Activated T-helper 2 cell treated with anti-CD3 and anti-CD28 coated beads, Interferon-gamma antibody, Interleukin-2, Interleukin-4, amounts not matched to agents 10 μg/mL and 5 μg/mL and 100 μg/mL, durations not matched to agents 14 hours and 24 hours and 36 hours (primary cell): ENCODE measurements at places on chromosomes 11 and 22. TPM values are rescaled to one million over a fixed set of nuclear protein-coding genes. Genes with fewer than 3 reads are reported as not detected.

DNA sequence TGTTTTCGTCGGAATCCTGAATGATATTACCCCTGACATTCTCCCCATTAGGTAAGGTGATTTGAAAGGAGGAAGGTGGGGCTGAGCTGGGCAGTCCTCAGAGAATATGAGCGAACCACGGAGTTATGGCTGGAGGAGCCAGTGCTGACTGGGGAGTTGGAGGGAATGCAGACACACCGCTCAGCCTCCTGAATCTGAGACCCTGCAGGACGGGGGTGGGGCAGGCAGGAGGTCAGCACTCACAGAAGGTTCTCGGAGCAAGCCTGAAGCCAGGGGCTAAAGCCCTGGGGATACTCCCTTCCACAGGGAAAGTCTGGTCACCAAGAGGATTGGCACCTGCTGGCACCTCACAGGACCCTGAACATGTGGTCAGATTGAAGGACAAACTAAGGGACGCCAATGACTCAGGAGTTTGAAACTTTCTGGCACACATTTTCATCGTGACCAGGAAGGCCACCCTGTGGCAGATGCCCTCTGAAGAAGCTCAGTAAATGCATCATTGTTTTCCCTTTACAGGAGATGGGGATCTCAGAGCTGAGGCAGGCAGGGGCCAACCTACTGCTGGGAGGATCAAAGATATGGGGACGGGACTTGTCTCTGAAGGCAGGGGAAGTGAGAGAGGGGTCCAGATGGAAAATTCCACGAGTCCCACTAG, 26.9 kb upstream of the FCHSD2 start:
- DNase-seq = no peak

- DNase-seq = no peak
Observed at GRCh38 chr11:123718469-123718868, 23.0 kb downstream of the ZNF202 start.

DNA sequence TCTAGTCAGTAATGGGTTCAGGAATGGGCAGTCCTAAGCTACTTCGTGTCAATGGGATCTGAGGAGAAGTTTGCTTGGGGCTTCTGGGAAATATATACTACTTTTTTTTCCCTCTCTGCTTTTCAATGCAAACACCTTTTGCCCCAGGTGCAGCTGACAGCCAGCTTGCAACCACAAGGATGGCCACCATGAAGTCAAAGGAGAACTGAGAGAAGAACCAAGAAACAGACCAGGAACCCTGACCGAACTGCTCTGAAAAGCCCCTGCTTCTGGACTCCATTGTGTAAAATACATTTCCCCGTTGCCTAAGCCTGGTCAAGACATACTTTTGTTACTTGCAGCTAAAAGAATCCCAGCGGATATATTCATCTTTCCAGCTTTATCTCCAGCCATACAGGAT, 20.1 kb upstream of the CD44 start:
- no peak for DNase-seq

- no peak for DNase-seq
Observed at GRCh38 chr22:46051646-46052045, 74.7 kb upstream of the WNT7B start.

- no peak for DNase-seq
Observed at GRCh38 chr11:102592634-102593581, 32.2 kb downstream of the MMP20 start.

DNA sequence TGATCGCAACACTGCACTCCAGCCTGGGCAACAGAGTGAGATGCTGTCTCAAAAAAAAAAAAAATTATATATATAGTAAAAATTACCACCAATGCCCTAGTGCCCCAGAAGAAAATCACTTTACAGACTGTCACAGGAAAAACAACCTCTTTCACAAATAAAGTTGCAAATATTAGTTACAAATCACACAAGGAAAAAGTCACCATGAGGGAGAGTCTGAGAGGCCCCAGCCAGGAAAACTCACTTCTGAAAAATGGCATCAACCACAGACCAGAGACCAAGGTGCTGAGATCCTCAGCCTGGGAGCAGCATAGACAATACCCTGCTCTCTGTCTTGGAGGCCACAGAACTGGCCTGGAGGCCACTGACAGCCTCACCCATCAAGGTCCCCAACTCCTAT, 20.4 kb downstream of the GGT5 start:
- no peak for DNase-seq

- no peak for DNase-seq
Observed at GRCh38 chr11:64313491-64314145, 3.7 kb downstream of the TRMT112 start.

DNA sequence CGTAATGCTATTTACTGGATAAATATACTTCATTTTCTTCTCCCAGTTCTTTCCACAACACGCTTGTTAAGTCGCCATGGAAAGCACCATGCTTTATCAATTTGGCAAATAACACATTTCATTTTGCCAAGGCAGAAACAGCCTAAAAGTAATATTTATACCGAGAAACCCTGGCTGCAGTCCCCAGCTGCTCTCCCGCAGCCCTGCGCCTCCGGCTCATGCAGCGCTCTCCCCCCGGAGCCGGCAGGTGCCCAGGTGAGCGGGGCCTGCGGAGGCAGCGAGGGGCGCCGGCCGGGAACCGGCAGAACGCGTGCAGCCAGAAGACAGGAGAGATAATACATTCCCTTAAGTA, 681 bp upstream of the ARHGEF12 start:
- no peak for DNase-seq

DNA sequence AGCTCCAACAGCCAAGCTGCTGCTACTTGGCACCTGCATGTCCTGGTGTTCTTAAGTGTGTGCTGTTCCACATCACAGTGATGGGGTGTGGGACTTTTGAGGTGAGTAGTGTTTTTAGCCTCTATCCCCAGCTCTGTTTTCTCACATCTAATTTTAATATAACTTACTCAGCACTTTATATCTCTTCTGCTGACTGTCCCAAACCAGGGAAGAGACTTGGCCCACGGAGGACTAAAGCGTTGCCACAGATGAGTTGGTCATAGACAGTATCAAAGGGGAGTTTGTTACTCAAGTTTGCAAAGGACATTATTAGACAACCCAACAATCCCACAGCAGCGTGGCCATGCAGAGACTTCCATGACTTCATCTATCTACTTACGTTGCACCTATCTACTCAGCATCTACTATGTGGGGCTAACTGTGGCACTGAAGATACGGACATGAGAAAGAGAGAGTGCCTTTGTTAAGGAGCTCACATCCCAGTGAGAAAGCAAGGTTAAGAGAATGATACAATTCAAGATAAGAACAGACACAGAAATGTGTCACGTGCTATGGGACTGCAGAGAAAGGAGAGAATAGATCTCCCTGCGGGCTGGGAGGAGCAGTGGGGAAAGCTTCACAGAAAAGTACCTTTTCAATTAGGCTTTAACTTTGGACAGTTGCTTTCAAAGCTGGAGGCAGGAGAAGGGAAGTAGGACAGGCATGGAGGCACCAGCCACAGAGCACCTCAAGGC, 82.4 kb downstream of the ME3 start:
- no peak for DNase-seq

GRCh38 chr11:64218628-64219353, 7.2 kb downstream of the TRPT1 start:
- no peak for DNase-seq

DNA sequence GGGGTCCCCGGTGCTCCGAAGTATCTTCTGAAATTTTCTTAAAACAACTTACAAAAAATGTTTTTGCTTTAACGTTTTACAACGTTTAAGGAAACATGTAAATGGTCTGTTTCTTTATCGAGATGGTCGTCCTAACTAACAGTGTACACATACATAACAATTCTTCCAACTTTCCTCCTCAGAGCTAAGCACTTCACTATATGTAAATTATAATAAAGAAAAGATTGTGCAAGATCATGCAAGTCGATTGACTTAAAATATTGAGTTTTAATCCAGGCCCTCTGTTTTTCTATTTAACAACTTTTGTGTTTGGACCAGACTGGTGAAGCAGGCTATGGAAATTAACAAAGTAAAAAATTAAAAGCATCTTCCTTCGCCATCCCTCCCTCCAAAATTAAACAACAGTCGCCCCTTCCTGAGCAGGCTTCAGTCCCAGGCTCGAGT, 4.9 kb downstream of the ALX4 start:
- DNase-seq = no peak

DNA sequence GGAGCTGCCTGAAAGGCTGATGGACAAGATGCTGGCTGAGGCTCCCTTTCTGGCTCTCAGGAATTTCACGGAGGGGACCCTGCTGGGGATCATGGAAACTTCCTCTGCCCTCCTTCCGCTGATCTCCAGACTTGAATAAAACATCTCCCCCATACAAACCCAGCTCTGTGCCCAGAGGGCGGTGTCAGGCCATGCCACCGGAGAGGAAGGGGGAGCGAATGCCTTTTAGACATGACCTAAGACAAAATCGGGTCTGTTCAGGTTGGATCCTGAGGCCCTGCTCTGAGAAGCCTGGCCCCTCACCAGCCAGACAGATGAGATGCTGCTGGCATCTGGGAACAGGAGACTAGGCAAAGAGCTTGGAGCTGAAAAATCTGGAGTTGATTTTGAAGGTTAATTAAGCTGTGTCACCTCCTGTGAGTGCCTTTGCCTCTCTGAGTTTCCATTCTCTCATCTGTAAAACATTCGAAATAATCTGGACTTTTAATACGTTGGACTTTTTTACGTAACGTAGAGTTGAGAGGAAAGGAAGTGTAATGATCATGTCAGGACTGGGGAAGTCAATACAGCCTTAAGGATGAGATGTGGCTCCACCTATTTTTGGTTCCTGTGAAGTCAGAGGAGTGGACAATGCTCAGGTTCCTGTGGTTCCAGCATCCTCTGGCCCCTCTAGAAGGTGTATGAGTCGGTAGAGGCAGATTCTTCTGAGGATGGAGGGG, 163.6 kb downstream of the ST3GAL4 start:
- no peak for DNase-seq

DNA sequence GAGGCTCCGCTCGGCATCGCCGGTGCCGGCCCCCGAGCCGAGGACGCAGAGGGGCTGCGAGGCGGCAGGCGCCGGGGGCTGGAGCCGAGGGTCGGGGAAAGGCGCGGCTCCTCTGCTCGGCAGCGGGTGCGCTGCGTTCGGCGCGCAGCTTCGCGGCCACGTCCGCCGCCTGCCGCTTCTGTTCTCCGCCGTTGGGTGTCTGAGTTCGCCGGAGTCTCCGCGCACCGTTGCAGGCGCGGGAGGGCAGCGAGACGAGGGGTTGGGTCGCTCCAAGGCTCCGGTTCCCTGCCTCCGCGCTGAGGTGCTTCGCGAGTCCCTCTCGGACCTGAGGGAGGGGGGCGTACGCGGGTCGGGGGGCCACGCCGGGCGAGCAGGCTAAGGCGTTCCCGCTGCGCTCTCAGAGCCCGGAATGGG, 347 bp downstream of the MN1 start:
- DNase-seq = no peak

DNA sequence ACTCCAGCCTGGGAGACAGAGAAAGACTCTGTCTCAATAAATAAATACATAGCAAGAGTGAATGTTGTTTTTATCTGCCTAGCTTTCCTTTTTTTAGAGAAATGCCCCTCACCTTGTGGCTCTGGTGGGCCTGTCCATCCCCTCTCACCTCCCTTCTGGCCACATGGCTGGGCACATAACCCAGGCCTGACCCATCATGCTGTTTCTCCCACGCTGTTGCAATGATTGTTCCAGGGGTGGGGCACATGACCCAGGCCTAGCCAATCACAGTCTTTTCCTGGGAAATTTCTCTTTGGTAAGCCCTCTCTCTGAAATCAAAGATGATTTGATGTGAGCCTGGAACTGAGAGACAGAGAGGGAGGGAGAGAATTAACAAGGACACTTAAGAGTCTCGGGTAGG, 5.5 kb upstream of the CYTH4 start:
- DNase-seq = no peak

DNA sequence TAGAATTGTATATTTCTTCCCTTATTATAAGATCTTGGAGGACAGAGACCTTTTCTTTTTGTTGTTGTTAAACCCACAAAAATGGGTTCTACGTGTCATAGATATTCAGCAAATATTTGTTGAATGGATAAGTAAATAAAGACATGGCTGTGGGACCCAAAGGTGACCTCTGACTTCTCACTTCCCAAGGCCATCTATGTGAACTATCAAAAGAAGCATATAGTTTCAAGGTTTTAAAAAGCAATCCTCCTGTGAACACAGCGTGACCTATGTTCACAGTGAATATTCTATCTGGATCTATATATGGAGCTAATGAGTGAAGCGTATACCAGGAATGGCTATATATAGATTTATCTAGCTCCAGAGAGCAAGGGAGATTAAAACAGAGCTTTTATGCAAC, 312.8 kb upstream of the C11orf87 start:
- DNase-seq = no peak

GRCh38 chr11:134264966-134265764, 11.0 kb upstream of the GLB1L3 start:
- no peak for DNase-seq

DNA sequence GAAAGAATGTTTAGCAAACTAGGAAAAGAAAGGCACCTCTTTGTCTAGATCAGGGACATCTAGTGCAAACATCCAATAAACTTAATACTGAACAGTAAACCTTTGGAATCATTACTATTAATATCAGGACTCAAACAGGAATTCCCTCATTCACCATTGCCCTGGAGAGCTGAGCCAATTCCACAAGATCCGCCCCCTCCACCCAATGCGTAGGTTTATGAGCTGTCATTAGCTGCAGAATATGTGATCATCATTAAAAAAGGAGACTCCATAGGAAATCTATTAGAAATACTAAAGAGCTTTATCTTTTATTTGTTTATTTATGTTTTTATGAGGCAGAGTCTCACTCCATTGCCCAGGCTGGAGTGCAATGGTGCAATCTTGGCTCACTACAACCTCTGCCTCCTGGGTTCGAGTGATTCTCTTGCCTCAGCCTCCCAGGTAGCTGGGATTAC, 5.5 kb downstream of the IL17REL start:
- DNase-seq = no peak

GRCh38 chr11:95134491-95134890, 44.8 kb downstream of the ENDOD1 start:
- no peak for DNase-seq

- DNase-seq = no peak
Observed at GRCh38 chr22:25359601-25360261, 140.3 kb downstream of the CRYBB2 start.

Gene ANKK1
- total RNA-seq = 0.11 TPM in 1 of 2 replicates, not detected in the other

Gene DNAJB13
- total RNA-seq = 0.44 and 0.52 TPM in 2 replicates

Gene LGALS1
- 892 and 921 TPM in 2 replicates for total RNA-seq

Gene RIC3
- total RNA-seq = 2.3 and 3.2 TPM in 2 replicates

Gene RFPL3
- total RNA-seq = not detected in 2 replicates

Gene PTPN5
- total RNA-seq = not detected in 2 replicates

Gene MYEOV
- total RNA-seq = 0.09 TPM in 1 of 2 replicates, not detected in the other

Gene PHLDA2
- total RNA-seq = 34.5 and 34.7 TPM in 2 replicates

Gene GPR83
- total RNA-seq = 0.05 TPM in 1 of 2 replicates, not detected in the other

Gene TUBA8
- 1.8 and 2.3 TPM in 2 replicates for total RNA-seq

Gene MFRP
- total RNA-seq = not detected in 2 replicates
